ENCODE measurements at places on chromosomes 2 and 18. TPM values are rescaled to one million over a fixed set of nuclear protein-coding genes. Genes with fewer than 3 reads are reported as not detected.
A peak's percentile ranks its signal among the peaks of the same experiment; 100 is the strongest.

The GRP gene
- 3.0 TPM for polyA plus RNA-seq

- no peak for DNase-seq
These were observed 300.0 kb downstream of the PDE11A start for GRCh38 chr2:177772529-177772928.

DNA sequence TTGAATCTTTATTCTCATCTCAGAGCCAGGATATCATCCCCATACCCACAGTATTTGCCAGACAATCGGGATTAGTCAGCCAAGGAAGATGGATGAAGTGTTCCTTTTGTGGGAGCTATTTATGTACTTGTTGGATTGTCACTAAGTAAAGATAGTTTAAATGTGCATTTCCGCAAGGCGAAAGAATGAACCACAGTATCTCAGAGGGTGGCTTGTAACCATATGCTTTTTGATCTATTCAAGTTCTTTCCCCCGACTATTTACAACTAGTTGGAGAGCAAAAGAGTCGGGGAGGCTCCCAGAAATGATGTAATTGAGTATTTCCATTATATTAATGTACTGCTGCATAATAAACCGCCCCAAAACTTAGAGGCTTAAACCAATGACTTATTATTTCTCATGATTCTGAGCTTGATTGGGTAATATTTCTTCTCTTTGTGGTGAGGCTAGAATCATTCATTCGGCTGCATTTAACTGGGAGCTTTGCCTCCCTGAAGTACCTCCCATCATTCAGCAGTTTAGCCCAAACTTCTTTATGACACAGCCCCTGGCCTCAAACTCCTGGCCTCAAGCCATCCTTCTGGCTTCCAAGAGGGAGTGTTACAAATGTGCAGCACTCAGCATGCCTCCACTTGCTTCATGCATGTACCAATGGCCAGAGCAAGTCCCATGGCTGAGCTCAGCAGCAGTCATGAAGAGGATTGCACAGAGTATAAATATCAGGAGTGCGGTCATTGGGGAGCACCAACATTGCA lies 423.7 kb downstream of the METTL4 start:
- DNase-seq, result no peak

DNA sequence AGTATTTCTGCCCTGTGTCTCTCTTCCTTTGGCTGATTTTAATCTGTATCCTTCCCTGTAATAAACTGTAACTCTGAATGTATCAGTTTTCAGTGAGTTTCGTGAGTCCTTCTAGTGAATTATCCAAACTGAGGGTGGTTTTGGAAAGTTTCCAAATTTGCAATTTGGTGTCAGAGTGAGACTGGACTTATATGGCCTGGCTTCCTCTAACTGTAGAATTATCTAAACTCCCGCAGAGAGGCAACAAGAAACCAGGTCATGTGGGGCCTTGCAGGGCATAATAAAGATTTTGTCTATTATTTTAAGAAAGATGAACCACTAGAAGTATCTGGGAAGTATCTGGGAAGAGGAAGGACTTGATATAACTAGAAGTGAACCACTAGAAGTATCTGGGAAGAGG lies 95.3 kb upstream of the RNF152 start:
- no peak for DNase-seq

- DNase-seq, result peak; percentile 83
These were observed at the start of gene NRP2 for GRCh38 chr2:205682239-205682970. Gene NRP2 (plus strand): TSS chr2:205682501. CDS start chr2:205683291, 790 bp downstream.

- no peak for DNase-seq
These were observed 888.3 kb upstream of the CELF4 start for GRCh38 chr18:38453880-38454279.

DNA sequence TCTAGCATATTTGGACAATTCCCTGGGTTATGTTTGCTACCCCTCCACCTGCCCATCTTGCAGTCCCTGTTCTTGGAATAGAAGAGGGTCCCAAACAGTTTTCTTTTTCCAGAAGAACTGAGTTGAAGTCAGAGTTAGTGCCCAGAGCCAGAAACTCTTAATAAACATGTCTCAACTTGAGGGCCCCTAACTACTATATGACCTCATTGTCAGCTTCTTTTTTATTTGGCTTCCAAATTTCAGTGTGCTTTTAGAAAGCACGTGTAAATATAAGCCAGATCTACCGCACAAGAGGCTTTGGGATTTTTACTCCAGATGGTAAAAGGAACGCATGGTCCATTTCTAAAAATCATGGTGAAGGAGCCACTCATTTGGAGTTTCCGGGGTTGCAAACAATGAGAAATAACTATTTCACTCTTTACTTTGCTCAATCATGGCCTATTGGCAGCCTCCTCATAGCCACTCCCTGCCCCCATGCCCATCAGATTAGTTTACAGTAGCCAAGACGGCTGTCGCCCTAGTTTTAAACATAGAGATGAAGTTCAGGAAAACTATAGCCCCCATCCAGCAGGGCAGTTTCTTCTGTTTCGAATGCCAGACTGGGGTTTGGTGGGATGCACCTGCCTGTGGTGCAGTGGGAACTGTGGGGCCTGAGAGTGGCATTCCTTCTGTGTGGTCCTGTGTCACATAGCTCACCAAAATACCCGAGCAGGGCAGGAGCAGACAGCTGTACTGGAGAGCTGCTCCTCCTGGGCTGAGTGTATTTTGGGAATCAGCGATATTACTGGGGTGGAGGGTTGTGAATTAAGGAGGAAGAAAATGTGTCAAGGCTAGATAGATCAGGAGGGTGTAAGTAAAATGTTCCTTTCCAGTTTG lies 1.7 kb downstream of the MAPRE3 start:
- no peak for DNase-seq

- no peak for DNase-seq
These were observed 128.6 kb upstream of the ZSWIM2 start for GRCh38 chr2:186977433-186978045.

The DSG4 gene
- 0.83 TPM for polyA plus RNA-seq

The IL36A gene
- not detected for polyA plus RNA-seq

GRCh38 chr18:79940814-79941472 lies 10.5 kb downstream of the SLC66A2 start:
- DNase-seq, result peak; percentile 10

GRCh38 chr2:134141598-134142340 lies 112.1 kb upstream of the MGAT5 start:
- DNase-seq, result no peak

The RPRD1A gene
- polyA plus RNA-seq, result 73.4 TPM

GRCh38 chr2:203973000-203973399 lies 36.4 kb downstream of the ICOS start:
- no peak for DNase-seq

DNA sequence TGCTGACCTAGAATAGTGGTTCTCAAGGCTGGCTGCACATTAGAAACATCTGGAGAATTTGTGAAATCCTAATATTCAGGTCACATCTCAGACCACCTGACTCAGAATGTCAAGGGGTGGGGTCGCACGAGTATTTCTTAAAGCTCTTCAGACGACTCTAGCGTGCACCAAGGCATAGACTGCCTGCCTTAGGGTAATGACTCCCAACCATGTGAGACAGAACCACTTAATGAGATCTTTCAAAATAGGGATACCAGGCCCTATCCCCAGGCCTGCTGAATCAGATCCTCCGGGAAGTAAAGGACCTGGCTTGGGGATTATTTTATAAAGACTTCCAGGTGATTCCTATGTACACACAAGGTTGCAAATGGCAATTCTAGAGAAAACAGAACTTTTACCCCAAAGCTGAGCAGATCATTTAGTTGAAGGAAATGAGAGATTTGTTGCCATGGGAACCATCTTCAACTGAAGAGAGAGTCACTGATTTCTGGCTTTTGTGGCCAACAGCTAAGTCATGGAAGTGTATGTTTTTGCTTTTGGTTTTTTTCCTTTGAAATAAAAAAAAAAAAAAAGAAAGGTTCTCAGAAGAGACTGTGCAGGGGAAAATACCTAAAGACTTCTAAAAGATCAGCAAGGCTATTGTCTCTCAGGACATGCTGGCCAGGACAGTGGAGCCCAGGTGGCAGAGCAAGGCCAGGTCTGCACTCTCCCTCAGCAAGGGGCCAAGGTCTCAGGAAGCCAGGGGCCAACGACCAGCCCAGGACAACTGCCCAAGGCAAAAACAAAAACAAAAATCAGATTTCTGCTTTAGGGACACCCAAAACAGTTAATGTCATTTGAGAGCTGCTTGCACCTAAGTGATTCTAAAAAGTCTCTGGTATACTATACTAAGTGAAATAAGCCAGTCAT lies 15.3 kb upstream of the LOXHD1 start:
- DNase-seq, result no peak

- no peak for DNase-seq
These were observed 208.2 kb upstream of the EPHA4 start for GRCh38 chr2:221780281-221780688.

The ZNF2 gene
- 7.1 TPM for polyA plus RNA-seq

- peak; percentile 30 for DNase-seq
These were observed 9.2 kb upstream of the KYNU start for GRCh38 chr2:142868229-142868762.

GRCh38 chr2:231130336-231131056 lies 5.7 kb upstream of the HTR2B start:
- no peak for DNase-seq

The MYCN gene
- polyA plus RNA-seq, result 8.1 TPM

DNA sequence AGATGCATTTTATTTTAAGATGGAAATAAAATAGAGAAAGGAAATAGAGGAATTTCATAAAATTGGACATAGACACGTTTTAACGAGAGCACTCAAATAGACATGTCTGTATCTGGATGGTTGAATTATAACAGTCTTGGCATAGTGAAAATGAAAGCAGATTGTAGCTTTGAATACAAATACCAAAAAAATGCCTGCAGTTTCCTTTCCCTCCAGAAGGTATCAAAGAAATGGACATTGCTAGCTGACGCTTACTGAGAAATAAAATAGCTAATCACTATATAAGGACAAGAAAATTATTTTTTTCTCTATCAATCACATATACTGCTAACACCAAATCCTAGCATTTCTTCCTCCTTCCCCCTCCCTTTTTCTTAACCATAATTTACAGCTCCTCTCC lies 11.4 kb upstream of the MAPRE2 start:
- no peak for DNase-seq

The SLC4A5 gene
- 40.3 TPM for polyA plus RNA-seq

The ARHGAP15 gene
- 15.0 TPM for polyA plus RNA-seq

DNA sequence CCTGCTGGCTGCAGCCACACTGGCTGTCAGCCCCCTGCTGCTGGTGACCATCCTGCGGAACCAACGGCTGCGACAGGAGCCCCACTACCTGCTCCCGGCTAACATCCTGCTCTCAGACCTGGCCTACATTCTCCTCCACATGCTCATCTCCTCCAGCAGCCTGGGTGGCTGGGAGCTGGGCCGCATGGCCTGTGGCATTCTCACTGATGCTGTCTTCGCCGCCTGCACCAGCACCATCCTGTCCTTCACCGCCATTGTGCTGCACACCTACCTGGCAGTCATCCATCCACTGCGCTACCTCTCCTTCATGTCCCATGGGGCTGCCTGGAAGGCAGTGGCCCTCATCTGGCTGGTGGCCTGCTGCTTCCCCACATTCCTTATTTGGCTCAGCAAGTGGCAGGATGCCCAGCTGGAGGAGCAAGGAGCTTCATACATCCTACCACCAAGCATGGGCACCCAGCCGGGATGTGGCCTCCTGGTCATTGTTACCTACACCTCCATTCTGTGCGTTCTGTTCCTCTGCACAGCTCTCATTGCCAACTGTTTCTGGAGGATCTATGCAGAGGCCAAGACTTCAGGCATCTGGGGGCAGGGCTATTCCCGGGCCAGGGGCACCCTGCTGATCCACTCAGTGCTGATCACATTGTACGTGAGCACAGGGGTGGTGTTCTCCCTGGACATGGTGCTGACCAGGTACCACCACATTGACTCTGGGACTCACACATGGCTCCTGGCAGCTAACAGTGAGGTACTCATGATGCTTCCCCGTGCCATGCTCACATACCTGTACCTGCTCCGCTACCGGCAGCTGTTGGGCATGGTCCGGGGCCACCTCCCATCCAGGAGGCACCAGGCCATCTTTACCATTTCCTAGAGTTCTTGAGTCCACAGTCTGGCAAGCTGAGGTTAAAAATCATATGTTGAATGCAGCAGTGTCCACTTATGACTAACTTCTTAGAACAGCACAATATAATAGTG lies 741 bp downstream of the GPR148 start:
- no peak for DNase-seq

The REG3G gene
- 60.7 TPM for polyA plus RNA-seq

DNA sequence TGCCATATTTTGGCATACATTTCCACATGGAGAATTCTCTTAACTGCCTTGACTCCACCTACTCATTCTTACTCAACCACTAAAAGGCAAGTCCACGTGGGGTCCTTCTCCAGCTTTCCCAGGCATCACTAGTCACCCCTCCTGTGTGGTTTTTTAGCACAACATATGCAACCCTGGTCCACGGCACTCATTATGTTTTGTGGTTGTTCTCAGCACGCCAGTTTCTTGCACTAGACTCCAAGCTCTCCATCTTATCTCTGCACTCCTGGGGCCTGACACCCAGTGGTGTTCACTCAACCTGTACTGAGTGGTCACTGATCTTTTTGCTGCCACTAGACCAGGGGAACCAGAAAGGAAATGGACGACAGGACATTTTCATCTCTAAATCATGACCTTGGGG lies 18.0 kb downstream of the MARCHF4 start:
- no peak for DNase-seq

The FBXO36 gene
- polyA plus RNA-seq, result 16.8 TPM

GRCh38 chr2:100522430-100522829 lies 40.4 kb upstream of the PDCL3 start:
- DNase-seq, result no peak

DNA sequence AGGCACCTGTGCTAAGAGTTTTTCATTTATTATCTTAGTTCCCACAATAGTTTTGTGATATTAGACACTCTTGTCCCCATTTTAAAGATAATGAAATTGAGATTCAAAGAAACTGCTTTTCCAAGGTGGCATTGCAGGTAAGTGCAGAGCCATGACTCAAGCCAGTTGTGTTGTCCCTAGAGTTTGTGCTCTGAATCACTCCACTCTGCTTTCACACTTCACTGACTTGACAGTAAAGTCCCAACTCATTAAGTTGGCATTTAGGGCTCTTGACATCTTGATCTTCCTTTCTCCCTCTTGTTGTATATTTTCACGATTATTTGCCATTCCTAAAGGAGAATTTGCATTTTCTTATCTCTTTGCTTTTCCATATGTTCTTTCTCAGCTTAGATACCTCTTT lies 114.3 kb downstream of the DIS3L2 start:
- no peak for DNase-seq

GRCh38 chr18:77254711-77255405 lies 5.2 kb downstream of the GALR1 start:
- DNase-seq, result no peak

The C2orf78 gene
- 11.6 TPM for polyA plus RNA-seq
